CD4-positive, alpha-beta T cell treated with Interleukin-1 beta for 1 hour (primary cell): ENCODE measurements at places on chromosomes 7 and 10.

DNA sequence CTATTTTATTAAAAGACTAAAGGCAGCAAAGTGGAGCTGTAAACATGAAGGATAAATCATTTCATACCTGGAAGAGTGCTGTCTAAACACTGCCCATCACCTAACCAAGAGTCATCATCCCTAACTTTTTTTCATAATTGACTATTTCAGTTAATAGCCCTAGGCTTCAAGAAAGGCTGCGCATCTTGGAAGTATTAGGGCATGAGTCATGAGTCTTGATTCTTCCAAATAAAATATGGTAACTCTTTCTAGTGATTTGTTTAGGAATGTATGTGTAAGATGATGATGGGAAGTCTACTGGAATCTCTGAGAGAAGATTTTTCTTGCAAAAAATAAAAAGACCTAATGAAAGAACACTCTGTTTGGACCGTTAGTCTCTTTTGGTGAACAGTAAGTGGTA lies 207.7 kb upstream of the AHR start:
- no peak for DNase-seq

GRCh38 chr7:153522261-153522660 lies 529.9 kb upstream of the DPP6 start:
- DNase-seq: no peak

- DNase-seq: no peak
Observed at GRCh38 chr10:45593938-45594275, 78.7 kb downstream of the ZFAND4 start.

GRCh38 chr7:77413128-77413527 lies 3.0 kb downstream of the GSAP start:
- peak; percentile 9 for DNase-seq
